ENCODE measurements at places on chromosomes 7 and 10.
A peak's percentile ranks its signal among the peaks of the same experiment; 100 is the strongest.

DNA sequence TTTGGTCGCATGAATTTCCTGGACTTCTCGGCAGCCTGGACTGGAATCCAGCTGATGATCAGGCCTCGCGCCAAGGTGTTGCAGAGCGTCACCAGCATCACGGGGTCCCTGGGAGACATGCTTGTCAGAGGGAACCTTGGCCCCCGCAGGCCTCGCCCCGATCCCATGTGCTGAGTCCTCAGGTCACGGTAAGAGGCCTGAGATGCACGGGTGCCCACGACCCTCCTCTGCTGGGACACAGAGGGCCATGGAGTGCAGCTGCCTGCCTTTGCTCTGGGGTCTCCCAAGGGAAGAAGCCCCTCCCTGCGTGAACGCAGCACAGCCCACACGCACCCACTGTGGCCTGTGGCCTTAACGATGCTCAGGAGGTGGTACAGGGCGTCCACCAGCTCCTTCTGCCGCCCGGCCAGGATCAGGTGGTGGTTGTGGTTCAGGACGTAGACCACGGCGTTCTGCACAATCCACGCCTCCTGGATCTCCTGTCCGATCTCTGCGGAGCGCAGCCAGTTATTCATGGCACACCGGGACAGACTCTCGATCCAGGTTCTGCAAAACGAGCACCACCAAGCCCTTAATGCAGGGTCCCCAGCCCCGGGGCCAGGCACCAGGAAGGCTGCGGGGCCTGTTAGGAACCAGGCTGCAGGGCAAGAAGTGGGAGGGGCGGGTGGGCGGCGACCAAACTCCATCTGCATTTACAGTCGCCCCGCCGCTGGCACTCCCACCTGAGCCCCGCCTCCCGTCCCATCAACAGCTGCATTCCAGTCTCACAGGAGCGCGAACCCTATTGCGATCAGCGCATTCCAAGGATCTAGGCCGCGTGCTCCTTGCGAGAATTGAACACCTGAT, 29.4 kb downstream of the CFAP46 start:
- DNase-seq, result no peak

DNA sequence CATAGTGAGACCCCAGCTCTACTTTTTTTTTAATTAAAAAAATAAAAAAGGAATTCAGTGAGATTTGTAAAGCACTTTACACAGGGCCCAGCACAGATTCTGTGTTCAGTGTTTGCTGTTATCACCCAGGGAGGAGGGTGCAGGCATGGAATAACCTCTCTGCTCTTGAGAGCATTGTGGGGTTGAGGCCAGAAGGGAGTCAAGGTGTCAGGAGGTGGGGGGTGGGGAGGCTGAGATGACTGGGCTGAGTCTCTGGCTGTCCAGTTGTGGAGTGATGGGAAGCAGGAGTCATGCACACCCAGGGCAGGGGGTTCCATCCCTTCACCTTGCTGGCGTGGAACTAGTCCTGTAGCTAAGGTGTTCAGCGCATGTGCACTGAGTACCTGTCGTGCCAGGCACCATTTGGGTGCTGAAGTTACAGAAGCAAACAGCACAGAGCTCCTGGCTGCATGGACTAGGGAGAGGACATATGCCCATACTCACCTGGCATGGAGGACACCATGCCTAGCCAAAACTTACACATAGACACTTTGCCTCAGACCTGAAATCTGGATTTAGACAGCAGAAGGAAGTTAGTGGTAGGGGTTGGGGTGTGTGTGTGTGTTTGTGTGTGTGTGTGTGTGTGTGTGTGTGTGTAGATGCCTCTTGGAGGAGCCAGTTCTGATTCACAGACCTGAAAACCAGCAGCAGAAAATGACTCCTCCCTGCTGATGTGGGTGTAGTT, 69.2 kb upstream of the LRRC4 start:
- DNase-seq, result no peak

- no peak for DNase-seq
Measured at GRCh38 chr7:94510582-94511496, 1.2 kb downstream of the CASD1 start.

DNA sequence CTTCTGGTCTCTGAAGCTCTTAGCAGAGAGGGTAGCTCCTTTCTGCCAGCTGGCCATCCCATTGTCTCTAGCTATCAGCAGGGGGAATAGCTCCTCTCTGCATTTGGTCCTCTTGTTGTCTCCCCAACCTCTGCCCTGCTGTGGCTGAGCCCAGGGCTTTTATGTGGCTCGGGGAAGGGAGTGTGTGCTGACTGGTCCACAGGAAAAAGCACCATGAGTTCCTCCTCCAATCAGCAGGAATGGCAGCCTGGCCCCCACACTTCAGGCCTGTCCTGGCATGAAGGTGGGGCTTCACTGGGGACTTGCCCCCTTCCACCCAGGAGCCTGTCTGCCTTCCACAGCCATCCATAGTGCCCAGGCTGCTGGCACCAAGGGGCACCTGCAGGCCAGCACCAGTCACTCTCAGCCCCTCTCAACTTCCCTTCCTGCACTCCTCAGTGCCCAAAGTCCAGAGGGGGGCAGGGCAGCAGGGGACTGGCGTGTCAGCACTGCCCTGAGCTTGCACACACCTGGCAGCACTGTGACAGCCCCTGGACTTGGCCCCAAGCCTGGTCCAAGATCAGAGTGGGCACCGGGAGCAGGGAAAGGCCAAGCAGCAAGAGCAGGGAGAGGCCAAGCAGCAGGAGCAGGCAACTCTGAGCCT, 36.2 kb downstream of the NOLC1 start:
- no peak for DNase-seq

DNA sequence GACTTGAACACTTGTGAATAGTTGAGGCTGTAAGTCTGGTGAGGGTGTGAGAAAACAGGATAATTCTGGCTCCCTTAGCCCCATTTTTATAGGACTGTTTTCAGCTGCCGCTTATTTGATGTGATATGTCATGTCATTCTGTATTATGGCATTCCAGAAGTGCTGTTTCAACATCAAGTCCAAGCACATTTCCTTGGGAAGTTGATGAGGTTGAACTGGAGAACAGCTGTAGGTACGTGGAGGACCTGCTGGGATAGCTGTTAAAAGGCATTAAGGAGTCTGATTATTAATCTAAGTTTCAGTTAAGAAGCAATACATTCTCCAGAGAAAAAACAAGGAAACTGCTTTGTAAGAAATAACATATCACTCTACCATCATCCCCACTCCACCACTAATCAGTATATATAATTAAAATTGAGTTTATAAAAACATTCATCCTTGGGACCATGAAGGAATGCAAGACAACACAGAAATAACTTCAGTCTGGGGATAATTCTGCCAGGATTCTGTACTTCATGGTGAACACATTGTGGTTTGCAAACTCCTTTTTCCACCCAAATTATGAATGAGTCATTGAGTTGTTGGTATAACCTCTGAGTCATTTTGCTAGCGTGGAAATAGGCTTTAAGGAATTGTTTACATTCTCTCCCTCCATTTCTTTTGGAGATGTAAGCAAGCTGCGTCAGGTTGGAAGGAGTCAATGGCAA, 39.9 kb upstream of the TMEM229A start:
- no peak for DNase-seq

DNA sequence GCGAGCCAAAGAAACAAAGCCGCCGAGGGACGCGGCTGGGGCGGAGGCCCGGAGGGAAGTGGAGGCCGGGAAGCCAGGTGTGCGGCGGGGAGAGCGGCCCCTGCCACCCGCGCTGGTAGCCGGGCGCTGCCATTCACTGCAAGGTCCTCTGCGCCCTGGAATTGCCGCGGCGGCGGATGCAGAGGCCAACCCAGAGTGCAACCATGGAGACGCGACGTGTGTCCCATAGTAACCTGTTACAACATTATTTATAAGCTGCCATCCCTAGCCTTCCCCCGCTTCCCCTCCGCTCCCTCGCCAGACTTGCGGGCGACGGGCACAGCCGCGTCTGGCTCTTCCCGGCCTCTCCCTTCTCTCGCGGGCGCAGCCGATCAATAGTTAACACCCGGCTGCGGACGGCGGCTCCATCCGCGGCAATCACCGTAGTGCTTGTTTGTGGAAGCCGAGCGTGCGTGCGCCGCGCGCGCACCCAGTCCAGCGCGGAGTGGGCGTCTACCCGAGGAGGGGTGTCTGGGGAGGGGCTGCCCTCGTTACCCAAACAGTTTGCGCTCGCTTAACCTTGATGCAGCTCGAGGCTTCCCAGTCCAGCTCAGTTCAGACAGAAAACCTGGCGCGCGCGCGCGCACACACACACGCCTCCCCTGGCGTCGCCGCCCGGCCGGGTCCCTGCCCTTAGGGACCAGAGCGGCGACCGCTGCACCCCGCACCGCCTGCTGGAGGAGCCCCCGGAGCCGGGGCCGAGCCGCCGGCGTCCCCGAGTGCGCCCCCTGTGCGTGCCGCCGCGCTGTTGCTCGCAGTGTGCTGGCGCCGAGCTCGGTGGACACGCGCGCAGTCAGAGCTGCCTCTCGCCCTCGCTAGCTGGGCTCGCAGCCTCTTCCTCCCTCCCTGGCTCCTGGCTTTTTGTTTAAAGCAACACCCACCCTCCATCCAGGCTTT, 165.4 kb upstream of the DPP6 start:
- peak; percentile 2 for DNase-seq

GRCh38 chr10:117316701-117317100, 58.5 kb downstream of the PDZD8 start:
- no peak for DNase-seq

DNA sequence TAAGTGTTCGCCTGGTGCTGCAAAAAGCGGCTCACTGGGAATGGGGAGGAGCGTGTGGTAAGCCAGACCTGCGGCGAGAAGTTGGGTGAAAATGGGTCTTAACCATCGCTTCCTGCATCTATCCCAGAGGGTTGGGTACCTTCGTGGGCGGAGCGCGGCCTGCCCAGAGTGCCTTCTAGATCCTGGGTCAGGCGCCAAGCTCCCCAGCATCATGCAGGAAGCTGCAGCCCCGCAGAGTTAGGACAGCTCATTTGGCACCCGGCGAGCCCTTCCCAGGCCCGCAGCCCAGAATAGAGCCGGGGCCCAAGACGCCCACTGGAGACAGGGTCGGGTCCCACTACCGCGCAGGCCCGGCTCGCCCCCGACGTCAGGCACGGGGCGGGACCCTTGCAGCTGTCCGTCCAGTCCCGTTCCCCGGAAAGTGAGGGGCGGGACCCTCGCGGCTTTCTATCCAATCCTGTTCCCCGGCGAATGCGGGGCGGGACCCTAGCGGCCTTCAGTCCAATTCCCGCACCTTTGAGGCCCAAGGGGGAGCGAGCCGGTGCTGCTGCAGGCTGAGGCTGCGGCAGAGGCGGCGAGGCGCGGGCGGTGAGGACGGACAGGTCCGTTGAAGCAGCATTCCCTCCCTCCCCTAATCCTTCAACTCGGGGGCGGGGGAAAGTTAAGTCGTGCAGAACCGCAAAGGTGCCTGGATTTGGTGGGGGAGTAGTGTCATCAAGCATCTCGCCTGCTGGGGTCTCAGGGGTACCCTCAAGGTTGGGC, at the start of gene CROT:
TSS of gene CROT (plus strand) at position 499 of the 762 bp plus-strand sequence. CDS start 3,405 bp downstream, outside the sequence.
- peak; percentile 96 for DNase-seq

DNA sequence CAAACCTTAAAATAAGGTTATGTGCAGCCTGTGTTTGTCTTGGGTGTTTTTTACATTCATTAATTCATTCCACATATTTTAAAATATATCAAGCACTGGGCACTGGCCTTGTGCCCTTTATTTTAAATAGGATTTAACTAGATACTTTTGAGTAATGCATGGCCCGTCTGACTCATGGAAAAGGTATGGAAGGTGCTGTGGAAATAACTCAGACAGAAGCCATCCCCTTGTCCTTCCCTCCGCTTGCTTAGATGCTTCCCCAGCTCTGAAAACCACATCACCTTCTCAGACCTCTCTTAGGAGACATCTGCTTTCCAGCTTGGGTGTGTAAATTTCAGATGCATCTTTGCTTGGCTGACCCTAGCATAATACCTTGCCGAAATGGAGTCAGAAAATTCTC, 30.5 kb downstream of the SLC18A2 start:
- no peak for DNase-seq

DNA sequence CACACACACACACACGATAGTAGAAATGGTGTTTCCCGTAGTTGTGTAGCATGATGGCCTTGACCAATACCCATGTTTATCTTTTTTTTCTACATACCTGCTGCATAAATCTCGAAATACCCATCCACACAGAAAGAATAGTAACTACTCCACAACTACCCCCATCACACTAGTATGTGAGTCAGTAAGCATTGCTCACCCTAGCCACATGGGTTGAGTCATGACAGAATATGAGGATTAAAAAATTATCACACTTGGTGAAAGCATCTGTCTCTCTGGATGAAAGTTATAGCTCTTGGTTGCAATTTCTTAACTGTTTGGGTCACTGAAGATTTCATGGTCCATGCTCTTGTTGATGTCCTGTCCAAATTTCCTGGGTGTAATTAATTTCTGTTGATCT, 103.4 kb upstream of the MDFIC start:
- no peak for DNase-seq

DNA sequence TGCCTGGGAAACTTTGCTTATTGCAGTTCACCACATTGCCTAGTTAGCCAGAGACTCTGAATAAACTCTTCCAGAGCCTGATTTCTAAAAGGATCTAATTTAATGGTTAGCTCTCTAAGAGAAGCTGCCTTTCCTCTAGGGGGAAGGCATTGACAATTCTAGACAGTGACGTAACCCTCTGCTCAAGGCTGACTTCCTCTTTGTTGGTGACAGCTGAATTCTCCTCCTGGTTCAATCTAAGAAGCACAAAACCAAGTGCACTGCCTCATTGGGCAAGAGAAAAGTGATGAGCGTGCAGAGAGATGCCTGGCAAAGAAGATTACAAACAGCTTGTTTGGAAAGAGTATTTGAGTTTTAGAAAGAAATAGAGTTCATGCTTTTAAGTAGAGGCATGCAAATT, 102.7 kb downstream of the MACC1 start:
- DNase-seq, result no peak

DNA sequence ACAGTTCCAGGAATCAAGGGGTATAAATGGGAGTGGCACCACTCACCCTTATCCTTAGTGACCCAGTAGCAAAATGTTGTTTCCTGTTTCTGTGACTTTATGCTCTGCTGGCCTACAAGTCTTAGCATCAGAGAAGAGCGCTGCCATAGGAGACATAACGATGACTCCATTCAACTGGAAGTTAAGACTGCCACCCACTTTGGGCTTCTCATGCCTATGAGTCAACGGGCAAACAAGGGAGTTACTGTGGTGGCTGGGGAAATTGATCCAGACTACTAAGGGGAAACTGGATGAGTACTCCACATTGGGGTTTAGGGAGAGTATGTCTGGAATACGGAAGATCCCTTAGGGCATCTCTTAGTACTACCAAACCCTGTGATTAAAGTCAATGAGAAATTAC, 40.6 kb upstream of the PIK3CG start:
- DNase-seq, result no peak

- no peak for DNase-seq
Measured at GRCh38 chr7:83457022-83457892, 191.7 kb downstream of the SEMA3E start.

GRCh38 chr10:67788028-67788886, 49.7 kb downstream of the DNAJC12 start:
- peak; percentile 34 for DNase-seq
